WTC11 (cell line): ENCODE measurements at places on chromosomes 1 and 21.

DNA sequence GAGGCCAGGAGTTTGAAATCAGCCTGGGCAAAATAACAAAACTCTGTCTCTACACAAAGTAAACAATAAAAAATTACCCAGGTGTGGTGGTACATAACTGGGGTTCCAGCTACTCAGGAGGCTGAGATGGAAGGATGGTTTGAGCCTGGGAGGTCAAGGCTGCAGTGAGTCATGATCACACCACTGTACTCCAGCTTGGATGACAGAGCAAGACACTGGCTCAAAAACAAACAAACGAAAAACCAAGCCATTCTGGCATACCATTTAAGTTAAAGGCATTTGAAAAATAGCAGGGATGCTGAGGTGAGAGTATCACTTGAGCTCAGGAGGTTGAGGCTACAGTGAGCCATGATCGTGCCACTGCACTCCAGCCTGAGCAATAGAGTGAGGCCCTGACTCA, 5.3 kb upstream of the ALDH9A1 start:
- H3K27me3 ChIP-seq, result peaks cover 6% of the 10 kb centered on the region
- no peaks in the 10 kb centered on the region for H3K36me3 ChIP-seq
- no peak overlapping the region for H3K4me3 ChIP-seq
- 0 out of 2 replicates have a peak, but pooled peaks cover 2% of the 10 kb centered on the region for H3K4me1 ChIP-seq
- H3K27ac ChIP-seq, result no peak overlapping the region
- DNase-seq, result no peak

DNA sequence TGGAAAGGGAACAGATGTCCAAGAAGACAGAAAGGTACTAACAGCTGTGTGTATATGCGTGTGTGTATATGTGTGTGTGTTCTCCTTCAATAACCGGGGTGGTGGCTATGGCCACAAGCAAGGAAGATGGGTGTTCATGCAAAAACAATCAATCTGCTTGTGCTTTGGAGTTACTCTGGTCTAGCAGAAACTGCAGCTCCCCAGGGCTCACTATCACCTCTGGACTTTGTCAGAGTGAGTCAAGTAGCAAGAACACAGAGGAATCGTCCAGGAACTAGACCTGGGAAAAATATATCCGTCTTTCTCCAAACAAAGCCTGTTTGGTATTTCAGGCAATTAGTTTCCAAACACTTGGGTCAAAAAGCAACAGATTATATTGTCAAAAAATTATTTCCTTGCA, 68.6 kb downstream of the GNG12 start:
- no peak overlapping the region for H3K4me3 ChIP-seq
- no peak for DNase-seq
- no peaks in the 10 kb centered on the region; the same call in 1 of the 2 replicates for H3K27me3 ChIP-seq

GRCh38 chr1:31707711-31708110, 3.9 kb upstream of the COL16A1 start:
- no peak overlapping the region for H3K4me3 ChIP-seq
- peak overlapping the region; percentile 40 for H3K27ac ChIP-seq
- H3K27me3 ChIP-seq, result peaks cover 6% of the 10 kb centered on the region

GRCh38 chr1:34324879-34325440, 148.3 kb downstream of the C1orf94 start:
- H3K27ac ChIP-seq, result no peak overlapping the region
- no peak overlapping the region for H3K4me3 ChIP-seq
- no peaks in the 10 kb centered on the region for H3K36me3 ChIP-seq
- H3K27me3 ChIP-seq, result peaks cover 23% of the 10 kb centered on the region
- DNase-seq, result no peak

DNA sequence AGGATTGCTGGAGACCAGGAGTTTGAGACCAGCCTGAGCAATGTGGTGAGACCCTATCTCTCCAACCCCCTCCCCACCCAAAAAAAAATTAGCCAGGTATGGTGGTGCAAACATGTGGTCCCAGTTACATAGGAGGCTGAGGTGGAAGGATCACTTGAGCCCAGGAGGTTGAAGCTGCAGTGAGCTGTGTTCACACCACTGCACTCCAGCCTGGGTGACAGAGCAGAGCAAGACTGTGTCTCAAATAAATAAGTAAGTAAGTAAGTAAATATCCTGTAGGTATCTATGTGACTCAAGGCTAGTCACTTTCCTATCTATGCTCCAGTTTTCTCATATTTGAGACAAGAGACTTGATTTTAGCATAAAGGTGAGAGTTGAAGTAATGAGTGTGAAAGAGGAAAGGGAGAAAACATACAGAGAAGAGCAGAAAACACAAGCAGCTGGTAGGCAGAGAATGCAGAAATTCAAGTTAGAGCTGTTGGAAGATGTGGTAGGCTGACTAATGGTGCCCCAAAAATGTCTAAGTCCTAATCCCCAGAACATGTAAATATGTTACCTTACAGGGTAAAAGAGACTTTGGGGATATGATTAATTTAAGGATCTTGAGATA, 7.5 kb downstream of the PPP1R12B start:
- H3K27ac ChIP-seq, result peak overlapping the region; percentile 78
- peaks cover 19% of the 10 kb centered on the region for H3K4me1 ChIP-seq
- no peaks in the 10 kb centered on the region; the same call in 1 of the 2 replicates for H3K27me3 ChIP-seq
- DNase-seq, result no peak
- peaks cover 9% of the 10 kb centered on the region for H3K36me3 ChIP-seq

GRCh38 chr1:194300340-194300739, 1113.9 kb upstream of the B3GALT2 start:
- peaks cover 5% of the 10 kb centered on the region for H3K27me3 ChIP-seq
- no peaks in the 10 kb centered on the region for H3K36me3 ChIP-seq
- H3K4me1 ChIP-seq, result no peaks in the 10 kb centered on the region

- peaks cover 44% of the 10 kb centered on the region for H3K36me3 ChIP-seq
- no peak for DNase-seq
- H3K4me3 ChIP-seq, result no peak overlapping the region
- H3K27me3 ChIP-seq, result no peaks in the 10 kb centered on the region
- H3K4me1 ChIP-seq, result peaks cover 15% of the 10 kb centered on the region
Observed at GRCh38 chr1:89573410-89573809, 48.8 kb downstream of the LRRC8B start.

- H3K36me3 ChIP-seq, result no peaks in the 10 kb centered on the region
- H3K4me3 ChIP-seq, result no peak overlapping the region
- H3K27me3 ChIP-seq, result no peaks in the 10 kb centered on the region; the same call in 1 of the 2 replicates
Observed at GRCh38 chr1:170929835-170930554, 5.3 kb upstream of the MROH9 start.

GRCh38 chr1:38095454-38095931, 48.9 kb upstream of the POU3F1 start:
- no peaks in the 10 kb centered on the region for H3K27me3 ChIP-seq
- peaks cover 61% of the 10 kb centered on the region for H3K4me1 ChIP-seq
- no peak for DNase-seq
- H3K36me3 ChIP-seq, result no peaks in the 10 kb centered on the region
- H3K4me3 ChIP-seq, result no peak overlapping the region
- H3K27ac ChIP-seq, result no peak overlapping the region

DNA sequence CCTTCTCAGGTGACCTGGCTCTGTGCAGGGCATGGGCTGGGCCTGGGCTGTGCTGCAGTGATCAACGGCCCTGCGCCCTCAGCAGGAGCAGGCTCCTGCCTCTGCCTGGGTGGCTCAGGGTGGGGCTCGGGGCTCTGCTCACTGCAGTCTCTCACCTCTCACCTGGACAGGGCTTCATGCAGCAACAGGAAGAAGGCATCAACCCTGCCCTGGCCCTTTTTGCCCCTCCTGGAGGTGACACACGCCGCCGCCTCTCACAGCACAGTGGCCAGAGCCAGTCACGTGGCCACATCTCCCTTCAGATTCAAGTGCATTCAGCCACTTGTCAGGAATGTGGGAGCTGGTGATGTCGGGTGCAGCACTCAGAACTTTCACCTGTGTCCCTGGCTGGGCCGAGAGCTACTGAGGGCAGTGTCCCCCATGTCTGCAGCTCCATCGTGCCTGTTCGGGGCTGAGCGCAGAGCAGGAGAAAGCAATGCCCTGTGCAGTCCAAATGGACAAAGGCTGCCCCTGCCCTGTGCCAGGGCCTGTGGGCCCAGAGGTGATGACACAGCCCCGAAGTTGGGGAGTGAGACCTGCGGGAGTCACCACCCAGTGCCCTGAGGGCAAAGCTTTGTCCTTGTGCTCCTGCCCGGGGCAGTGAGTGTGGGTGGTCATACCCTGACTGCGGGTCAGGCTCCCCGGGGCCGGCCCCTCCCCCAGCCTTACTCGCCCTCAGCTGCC, 314.0 kb downstream of the PTPRU start:
- no peak overlapping the region for H3K4me3 ChIP-seq
- H3K27me3 ChIP-seq, result no peaks in the 10 kb centered on the region
- H3K27ac ChIP-seq, result no peak overlapping the region
- no peak for DNase-seq
- no peaks in the 10 kb centered on the region for H3K36me3 ChIP-seq

DNA sequence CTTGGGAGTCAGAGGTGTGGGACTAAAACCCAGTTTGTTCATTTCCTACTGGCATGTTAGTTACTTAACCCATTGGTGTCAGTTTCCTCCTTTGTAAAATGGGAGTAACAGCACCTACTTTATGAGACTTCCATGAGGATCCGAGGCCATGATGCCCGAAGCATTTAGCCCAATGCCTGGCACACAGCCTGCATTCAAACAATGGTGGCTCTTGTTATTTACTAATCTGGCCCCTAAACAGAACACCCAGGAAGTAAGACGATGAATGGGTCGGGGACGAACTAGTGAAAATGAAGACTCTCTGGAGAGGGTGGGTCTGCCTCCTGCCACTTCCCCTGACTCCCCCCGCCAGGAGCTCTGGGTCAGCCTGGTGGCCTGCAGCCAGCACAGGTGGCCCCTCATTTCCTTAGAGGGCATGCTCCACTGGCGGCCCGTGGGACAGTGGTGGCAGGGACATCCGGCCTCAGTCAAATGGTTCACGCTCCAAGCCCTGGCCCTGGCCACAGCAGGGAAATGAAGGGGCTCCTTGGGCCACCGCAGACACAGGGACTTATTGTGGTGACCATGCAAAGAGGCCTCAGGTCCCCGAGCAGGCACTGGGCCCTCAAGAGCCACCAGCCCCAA, 9.5 kb upstream of the TAS1R2 start:
- no peak overlapping the region for H3K4me3 ChIP-seq
- H3K27me3 ChIP-seq, result no peaks in the 10 kb centered on the region; the same call in 1 of the 2 replicates
- H3K36me3 ChIP-seq, result no peaks in the 10 kb centered on the region
- no peak for DNase-seq

DNA sequence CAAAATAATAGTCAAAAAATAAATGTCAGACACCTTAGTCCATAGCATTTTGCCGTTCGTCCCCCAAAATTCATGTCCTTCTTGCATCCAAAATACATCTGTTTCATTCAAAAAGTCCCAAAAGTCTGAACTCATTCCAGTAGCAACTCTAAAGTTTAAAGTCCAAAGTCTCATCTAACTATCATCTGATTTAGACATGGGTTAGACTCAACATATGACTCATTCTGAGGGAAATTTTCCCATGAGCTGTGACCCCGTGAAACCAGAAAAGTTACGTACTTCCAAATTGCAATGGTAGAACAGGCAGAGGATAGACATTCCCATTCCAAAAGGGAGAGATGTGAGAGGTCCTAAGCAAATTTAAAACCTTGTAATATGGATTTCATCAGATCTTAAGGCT, 48.6 kb upstream of the CACHD1 start:
- no peak for DNase-seq
- H3K36me3 ChIP-seq, result peaks cover 2% of the 10 kb centered on the region; the same call in 1 of the 2 replicates
- H3K27me3 ChIP-seq, result no peaks in the 10 kb centered on the region
- no peak overlapping the region for H3K27ac ChIP-seq
- no peaks in the 10 kb centered on the region for H3K4me1 ChIP-seq

- H3K27me3 ChIP-seq, result no peaks in the 10 kb centered on the region
- H3K4me1 ChIP-seq, result peaks cover 77% of the 10 kb centered on the region
- 0 out of 2 replicates have a peak, but pooled peaks cover 3% of the 10 kb centered on the region for H3K36me3 ChIP-seq
- no peak overlapping the region for H3K27ac ChIP-seq
- no peak for DNase-seq
Observed at GRCh38 chr1:43836267-43836951, 97.2 kb upstream of the ARTN start.

GRCh38 chr1:75396745-75397144, 214.2 kb downstream of the SLC44A5 start:
- H3K4me3 ChIP-seq, result no peak overlapping the region
- no peaks in the 10 kb centered on the region for H3K36me3 ChIP-seq
- no peaks in the 10 kb centered on the region for H3K4me1 ChIP-seq
- no peak for DNase-seq

- no peaks in the 10 kb centered on the region for H3K36me3 ChIP-seq
- H3K27me3 ChIP-seq, result no peaks in the 10 kb centered on the region; the same call in 1 of the 2 replicates
- no peak overlapping the region for H3K27ac ChIP-seq
- H3K4me1 ChIP-seq, result peaks cover 41% of the 10 kb centered on the region
- DNase-seq, result no peak
- no peak overlapping the region for H3K4me3 ChIP-seq
Observed at GRCh38 chr1:26287033-26287711, 7.3 kb downstream of the SH3BGRL3 start.

GRCh38 chr1:111725192-111725591, 14.0 kb downstream of the INKA2 start:
- no peaks in the 10 kb centered on the region for H3K27me3 ChIP-seq
- no peak overlapping the region for H3K27ac ChIP-seq
- no peak overlapping the region for H3K4me3 ChIP-seq
